ENCODE measurements at places on chromosomes 7 and 10. TPM values are rescaled to one million over a fixed set of nuclear protein-coding genes. Genes with fewer than 3 reads are reported as not detected.
A peak's percentile ranks its signal among the peaks of the same experiment; 100 is the strongest.

The CRYGN gene
- 0.10 TPM for polyA plus RNA-seq

The LSM5 gene
- polyA plus RNA-seq = 6.7 TPM

The DENND2A gene
- 3.3 TPM for polyA plus RNA-seq

GRCh38 chr7:85833066-85833465 is 646.2 kb upstream of the SEMA3D start:
- DNase-seq = peak; percentile 26

GRCh38 chr10:352476-353235 is 217.4 kb downstream of the ZMYND11 start:
- no peak for DNase-seq

- DNase-seq = no peak
Measured at GRCh38 chr10:17643339-17643754, 604 bp upstream of the STAM start.

- DNase-seq = no peak
Measured at GRCh38 chr10:120824881-120825309, 26.3 kb upstream of the WDR11 start.

DNA sequence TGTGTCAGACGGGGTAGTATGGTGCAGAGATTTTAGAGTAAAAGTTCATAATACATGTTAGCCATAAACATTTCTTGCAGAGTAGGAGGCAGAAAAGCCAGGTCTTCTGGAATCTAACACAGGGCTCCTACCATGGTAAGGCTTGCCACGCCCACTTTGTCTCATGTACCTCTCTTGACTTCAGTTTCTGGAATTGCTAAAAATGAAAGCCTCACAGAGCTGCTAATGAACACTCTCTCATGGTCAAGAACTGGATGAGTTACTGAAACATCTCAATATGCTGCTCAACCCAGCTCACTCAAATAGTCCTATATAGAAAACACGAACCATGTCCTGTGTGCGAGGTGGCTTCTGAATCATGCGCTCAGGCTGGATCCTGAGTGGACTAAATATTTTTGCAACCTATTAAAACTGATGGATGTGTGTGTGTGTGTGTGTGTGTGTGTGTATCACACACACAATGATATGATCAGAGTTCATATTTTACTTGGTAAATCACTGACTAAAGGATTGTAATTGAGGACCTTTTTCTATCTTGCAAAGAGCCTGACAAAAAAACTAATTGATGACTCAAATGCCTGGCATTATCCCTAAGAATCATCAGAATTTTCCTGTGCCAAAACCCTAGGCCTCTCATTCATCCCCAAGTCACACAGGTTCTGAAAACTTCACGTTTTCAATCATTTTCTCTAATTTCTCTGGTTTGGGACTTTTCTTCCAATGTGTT is 1306.6 kb downstream of the XPNPEP1 start:
- DNase-seq = no peak

- DNase-seq = no peak
Measured at GRCh38 chr7:96169439-96169838, 152.5 kb downstream of the SLC25A13 start.

GRCh38 chr7:36942025-36942424 is 217.7 kb upstream of the AOAH start:
- no peak for DNase-seq

- no peak for DNase-seq
Measured at GRCh38 chr7:114504586-114504985, 90.0 kb downstream of the FOXP2 start.
